Activated CD8-positive, alpha-beta memory T cell treated with anti-CD3 and anti-CD28 coated beads for 1 hour (primary cell): ENCODE measurements at places on chromosomes 7 and 10.

- no peak for DNase-seq
These were observed 118.9 kb downstream of the SND1 start for GRCh38 chr7:127770885-127771284.

DNA sequence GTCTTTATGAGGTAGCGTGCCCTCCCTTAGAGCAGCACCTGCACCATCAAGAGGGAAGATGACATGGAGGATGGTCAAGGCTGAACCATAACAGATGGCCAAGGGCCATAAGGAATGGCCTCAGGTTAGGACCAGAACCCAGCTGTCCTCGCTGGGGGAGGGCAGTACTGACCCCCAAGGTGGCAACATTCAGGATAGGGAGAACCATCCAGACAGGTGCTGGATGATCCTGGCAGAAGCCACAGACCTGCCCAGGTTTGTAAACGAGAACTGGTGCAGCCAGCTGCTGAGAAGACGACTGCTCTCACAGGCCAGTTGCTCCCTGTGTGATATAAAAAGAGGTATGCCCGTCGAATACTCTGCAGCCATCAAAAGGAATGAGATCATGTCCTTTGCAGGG is 320.4 kb downstream of the GLRX3 start:
- no peak for DNase-seq

DNA sequence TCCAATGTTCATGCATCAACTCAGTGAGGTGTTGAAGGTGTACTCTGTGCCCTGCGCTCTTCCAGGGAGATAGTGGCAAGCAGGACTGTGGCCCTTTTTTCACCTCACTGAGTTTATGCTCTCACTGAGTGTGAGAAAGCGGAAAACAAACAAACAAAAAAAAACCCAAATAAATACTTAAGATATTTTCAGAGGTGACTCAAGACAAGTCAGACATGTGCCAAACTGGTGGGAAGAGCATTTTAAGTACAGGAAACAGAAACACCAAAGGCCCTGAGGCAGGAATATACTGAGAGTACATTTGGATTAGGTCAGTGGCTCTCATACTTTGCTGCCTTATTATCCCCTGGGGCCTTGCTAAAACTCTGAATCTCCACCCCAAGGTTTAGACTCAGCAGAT is 111.9 kb upstream of the IGFBP3 start:
- DNase-seq, result no peak

DNA sequence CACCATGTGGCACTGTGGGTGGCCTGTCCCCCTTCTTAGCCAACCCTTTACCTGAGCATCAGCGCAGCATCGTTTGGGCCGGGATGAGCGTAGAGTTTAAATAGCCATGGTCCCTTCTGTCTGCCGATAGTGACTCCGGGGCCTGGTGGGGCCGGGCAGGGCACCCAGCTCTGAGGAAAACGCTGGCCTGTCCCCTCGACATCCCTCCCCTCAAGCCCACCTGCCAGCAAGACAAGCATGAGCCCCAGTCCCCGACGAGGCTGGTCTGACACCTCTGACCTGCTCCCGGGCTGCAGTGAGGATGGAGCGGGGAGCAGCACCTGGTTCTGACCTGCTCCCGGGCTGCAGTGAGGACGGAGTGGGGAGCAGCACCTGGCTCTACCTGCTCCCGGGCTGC is 31.1 kb upstream of the CNPY1 start:
- DNase-seq, result no peak

DNA sequence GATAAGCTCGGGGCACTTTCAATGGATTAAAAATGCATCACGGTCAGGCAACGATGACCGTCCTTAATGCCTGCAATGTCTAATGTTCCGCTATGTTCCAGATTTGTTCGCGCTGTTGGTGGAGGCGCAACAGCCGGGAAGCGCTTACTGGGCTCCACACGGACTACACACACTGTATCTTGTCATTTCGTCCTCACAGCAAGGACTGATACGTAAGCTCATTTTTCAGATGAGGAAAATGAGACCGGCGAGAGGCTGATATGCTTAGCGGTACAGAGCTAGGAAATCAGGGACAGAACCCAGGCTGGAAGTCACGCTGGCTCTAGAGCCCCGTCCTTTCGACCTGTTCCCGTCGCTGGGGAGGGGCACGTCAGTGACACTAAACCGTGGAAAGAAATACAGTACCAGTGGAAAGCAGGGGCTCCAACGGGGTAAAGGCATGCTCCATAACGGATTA is 670 bp downstream of the TPK1 start:
- no peak for DNase-seq

GRCh38 chr10:11263767-11264166 is 246.1 kb downstream of the CELF2 start:
- no peak for DNase-seq

- no peak for DNase-seq
These were observed 1.4 kb upstream of the GIMAP5 start for GRCh38 chr7:150735596-150736358.

- no peak for DNase-seq
These were observed 205.4 kb downstream of the IMMP2L start for GRCh38 chr7:111356941-111357340.

DNA sequence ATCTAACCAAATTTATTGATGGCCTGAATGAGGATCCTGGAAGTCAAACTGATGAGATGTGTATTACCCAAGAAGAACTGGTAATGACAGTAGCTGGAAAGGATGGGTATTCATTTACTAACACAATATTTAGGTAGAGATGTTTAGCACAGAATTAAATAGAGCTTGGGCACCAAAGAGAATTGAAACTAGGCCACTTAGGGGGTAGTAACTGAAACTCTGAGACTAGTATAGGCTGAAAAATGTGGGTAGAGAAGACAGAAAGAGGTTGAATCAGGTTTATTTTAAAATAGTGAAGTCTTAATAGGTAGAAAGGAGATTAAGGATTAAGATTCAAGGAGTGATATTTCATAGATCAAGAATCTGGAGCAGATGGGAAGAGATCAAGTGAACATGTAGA is 155.8 kb downstream of the MLLT10 start:
- DNase-seq, result no peak

DNA sequence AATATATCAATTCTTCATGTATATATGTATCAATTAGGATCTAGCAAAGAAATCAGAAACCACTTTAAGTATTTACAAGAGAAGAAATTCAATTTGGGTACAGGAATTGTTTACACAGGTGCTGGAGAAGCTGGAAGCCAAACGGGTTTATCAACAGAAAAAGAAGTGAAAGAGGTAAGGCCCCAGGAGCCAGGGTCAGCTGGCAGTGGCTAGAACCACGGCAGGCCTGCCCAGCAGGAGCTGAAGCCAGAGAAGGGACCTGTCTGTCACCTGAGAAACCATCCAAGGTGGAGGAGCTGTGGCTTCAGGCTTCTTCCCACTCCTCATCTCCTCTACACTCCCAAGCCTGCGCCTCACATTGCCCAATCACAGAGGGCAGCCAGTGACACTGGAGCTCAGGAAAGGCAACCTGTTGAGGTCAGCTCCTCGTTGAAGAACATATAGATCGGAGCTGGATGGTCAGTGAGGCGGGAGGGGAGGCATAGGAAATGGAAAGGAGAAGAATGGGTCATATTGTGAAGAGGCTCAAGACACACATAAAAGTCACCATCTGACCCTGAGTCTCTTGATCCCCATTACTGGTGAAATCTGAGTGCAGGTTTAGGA is 182.6 kb downstream of the REEP3 start:
- DNase-seq, result no peak

DNA sequence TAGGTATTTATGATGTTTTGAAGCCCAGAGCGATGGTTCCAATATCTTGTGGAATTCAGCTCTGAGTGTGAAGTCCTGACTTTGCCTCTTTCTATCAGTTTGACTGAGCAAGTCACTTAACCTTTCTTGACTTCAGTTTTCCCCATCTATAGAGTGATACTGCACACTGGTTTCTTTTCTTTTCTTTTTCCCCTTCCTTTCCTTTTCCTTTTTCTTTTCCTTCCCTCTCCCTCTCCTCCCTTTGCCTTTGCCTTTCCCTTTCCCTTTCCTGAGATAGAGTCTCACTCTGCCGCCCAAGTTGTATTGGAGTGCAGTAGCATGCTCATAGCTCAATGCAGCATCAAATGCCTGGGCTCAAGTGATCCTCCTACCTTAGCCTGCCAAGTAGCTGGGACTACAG is 20.6 kb downstream of the SGPL1 start:
- no peak for DNase-seq

DNA sequence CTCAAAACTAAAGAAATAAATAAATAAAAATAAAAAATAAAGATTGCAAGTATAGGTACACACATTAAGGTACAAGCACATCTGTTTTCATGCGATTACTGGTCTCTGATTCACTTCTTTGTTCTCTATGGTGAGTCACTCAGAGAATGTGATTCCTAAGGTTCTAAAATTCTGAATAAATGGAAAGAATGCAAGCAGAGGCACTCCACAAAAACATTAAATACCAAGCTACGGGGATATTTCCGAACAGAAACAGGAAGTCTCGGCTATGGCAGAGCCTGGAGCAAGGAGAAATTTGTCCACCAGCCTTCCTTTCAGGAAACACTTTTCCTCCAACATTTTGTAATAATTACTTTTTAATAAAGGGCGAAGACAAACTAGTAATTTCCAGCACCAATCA is 1.4 kb downstream of the VOPP1 start:
- DNase-seq, result no peak

DNA sequence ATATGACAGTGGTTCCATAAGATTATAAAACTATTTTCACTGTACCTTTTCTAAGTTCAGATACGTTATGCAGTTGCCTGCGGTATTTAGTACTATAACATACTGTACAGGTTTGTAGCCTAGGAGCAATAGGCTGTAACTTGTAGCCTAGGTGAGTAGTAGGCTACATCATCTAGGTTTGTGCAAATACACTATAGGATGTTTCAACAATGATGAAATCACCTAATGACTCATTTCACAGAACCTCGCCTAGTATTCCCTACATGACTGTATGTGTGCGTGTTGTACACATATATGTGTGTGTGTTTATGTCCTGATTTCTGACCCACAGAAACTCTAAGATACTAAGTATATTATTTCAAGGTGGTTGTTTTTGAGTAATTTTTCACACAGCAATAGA is 139.0 kb downstream of the HERPUD2 start:
- no peak for DNase-seq

GRCh38 chr10:45418417-45418848 is 44.4 kb downstream of the ALOX5 start:
- DNase-seq, result no peak

GRCh38 chr10:132889556-132889955 is 52.8 kb downstream of the CFAP46 start:
- DNase-seq, result no peak

DNA sequence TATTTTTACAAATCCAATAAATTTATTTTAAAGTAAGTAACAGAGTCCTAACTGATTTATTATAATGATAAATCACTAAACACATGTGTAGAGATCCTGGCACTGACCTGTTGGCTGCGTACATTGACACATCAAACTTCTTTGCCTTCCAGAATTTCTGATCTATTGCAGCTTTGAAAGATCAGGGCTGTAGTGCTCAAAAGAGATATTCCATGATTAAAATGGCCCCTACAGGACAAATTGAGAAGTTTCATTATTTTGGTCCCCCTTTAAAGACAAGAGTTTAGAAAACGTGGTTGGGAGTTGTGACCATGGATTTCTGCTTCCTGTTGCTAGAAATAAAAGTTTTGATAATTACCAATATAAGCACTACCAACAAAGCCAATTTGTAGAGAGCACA is 87.7 kb upstream of the PDK4 start:
- no peak for DNase-seq

- DNase-seq, result no peak
These were observed 53.0 kb downstream of the WNT2 start for GRCh38 chr7:117269886-117270285.

GRCh38 chr10:123854498-123854897 is 37.1 kb downstream of the CPXM2 start:
- no peak for DNase-seq

DNA sequence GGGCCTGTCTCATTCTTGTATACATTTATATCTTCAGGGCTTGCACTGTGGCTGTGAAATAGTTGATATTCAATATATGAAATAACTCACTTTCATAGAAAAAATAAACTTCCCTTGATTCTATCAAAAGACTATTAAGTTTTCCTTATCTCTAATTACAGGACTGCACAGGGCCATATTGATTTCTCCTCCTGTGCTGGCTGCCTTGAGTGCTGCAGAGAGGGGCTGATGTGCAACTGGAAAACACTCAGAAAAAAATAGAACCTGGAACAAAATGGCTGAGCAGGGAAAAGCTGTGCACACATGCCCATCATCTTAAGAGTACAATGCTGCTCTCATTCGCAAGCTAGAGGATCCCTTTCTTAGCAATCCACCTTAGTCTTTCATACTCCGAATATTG is 5.9 kb upstream of the HDAC9 start:
- no peak for DNase-seq

- DNase-seq, result no peak
These were observed 61.8 kb upstream of the DNAJB6 start for GRCh38 chr7:157274991-157275427.

GRCh38 chr7:130426564-130426963 is 14.3 kb downstream of the CEP41 start:
- DNase-seq, result no peak

DNA sequence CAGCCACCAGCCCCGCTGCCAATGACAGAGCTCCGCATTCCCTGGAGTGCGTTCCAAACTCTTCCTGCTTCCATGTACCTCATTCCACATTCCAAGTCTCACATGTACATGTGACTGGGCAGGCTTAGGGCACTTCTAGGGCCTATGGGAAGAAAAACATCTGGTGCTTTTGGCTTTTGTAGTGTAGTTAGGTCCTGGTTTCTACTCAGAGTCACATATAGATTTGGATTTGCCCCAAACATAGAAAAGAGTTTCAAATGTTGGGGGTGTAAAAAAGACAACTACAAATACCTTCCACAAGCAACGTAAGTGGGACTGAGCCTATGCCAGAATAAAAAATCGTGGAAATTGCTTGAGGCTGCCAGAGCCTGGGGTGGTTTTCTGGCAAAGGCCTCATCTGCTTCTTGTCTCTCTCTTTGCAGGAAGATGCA is 84.1 kb downstream of the ZNF467 start:
- no peak for DNase-seq

DNA sequence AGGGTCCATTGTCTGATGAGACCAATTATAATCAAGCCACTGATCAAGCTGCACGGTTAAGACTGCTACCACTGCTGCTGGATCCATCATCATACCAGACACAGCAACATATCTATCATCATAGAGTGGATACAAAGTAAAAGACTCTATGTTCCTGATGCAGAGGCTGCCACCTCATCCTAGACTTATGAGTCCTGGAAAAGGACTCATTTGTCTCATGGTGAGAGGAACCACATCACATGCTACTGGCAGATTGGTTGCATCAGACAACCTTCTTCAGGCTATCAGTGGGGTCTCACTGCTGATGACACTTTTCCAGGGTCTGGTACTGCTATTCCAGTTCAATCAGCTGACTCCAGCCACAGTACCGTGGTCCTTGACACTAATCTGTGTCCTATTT is 79.0 kb downstream of the ABI1 start:
- DNase-seq, result no peak

DNA sequence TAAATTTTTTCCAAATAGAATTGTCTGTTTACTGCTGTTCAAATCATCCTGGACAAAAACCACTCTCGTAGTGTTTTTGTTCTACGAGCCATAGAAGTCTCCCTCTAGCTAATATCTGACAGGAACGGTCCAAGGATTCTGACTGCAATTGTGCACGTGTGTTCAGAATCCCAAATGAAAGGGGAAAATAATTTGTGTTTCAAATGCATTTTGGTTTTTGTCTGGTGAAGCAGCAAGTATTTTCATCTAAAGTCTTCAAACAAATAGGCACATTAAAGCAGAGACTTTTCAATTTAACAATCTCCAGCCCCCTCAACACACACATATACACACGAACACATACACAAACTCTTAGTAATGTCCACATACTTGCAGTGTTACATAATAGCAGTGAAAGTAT is 475 bp downstream of the NEUROD6 start:
- no peak for DNase-seq

GRCh38 chr10:127145173-127145572 is 51.2 kb downstream of the INSYN2A start:
- no peak for DNase-seq
